ENCODE measurements at places on chromosomes 6 and 20.

DNA sequence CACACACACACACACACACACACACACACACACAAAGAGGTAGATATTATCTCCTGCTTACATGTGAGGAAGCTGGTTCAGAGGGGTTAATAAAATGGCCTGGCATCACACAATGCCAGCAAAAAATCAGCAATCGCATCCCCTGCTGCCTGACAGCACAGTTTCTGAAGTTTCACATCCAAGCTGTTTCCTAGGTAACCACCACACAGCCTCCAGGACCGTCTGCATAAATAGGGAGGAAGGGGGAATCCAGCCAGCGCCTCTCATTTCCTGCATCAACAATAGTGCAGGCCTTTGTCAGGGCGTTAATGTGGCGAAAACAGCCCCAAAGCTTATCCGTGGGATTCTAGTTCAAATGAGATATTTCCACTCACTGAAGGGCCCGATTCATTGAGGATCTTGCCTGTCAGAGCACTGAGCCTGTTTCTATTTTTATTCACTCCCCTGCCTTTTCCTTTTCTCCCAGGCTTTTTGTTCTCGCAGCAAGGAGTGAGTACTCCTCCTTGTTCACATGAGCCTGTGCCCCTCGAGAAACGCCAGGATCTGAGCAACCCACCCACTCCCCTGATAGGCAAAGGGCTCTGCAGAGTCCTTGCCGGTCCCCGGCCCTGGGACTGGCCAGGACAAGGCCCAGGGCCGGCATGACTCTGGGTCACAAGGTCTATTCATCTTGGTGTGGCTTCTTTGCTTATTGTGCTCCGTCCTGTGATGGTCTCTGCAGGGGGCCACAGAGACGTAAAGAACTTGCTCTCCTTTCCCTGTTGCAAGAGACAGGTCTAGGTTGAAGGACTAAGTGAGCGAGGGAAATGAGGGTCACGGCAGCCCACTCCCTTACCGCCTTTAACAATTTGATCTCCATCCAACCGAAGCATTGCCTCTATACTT, 32.7 kb downstream of the TUBB2B start:
- DNase-seq = peak; percentile 92

DNA sequence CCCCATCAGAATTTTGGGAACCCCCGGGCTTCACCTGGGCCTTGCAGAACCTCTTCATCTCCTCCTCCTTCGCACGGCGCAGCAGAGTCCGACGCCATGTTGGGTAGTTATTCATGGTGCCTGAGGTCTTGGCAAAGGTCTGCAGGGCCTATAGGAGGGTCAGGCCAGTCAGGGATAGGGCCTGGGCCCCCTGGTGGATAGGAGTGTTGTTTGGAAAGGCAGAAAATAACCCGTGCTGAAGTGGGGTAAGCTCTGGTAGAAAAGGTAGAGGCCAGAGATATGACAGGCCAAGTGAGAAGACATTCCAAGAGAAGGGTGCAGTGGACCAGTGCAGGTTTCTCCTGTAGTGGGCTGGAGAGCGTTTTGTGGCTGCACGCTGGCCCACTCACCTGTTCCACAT, 4.9 kb downstream of the SMPD2 start:
- no peak for DNase-seq

DNA sequence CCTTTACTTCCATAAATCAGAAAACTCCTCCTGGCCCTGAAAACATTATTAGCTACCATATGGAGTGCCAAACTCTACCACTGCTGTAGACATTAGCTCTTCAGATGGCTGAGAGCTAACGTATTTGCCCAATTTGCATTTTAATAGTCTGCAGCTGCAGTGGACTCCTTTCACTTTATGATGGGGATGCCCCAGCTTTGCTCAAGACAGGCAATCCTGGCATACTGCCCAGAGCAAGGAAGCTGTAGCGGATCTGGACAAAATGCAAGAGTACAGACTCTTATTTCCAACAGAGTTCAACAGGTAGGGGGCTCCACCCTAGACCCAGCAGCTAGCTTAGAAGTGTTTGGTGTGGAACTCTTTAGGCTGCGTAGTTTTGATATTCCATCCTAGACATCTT, 246.7 kb downstream of the FOXC1 start:
- no peak for DNase-seq

DNA sequence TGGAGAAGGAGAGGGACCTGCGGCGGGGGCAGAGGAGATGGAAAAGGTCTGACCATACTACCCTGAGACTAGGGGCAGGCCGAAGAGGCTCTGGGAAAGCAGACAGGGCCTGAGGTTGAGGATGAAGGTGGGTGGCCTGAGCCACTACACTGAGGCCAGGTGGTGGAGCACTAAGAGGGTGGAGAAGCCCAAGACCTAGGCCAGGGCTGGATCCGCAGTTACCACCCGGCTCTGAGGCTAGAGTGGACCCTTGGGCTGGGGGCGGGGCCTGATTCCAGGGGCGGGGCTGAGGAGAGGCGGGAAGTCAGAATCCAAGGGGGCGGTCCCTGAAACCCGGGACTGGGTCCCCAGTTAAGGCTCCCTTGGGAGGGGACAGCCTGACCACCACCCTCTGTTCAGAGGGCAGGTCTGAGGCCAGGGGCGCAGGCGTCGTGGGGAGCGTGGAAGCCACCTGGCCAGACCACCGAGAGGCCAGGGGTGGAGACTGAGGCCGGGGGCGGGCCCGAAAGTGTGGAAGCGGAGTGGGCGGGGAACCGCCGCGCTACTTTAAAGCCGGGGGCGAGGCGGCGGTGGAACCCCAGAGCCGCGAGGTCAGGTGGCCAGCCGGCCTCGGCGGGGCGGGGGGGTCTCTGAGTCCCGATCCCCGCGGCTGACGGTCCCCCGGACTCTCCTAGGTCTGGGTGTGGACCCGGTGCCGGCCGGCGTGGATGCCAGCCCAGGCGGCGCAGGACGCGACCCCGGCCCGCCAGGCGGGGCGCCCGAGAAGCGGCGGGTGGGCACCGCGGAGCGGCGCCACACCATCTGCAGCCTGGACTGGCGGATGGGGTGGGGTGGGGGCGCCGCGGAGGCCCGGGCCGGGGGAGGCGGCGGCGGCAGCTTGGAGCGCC, 8.3 kb downstream of the CCM2L start:
- DNase-seq = peak; percentile 82

DNA sequence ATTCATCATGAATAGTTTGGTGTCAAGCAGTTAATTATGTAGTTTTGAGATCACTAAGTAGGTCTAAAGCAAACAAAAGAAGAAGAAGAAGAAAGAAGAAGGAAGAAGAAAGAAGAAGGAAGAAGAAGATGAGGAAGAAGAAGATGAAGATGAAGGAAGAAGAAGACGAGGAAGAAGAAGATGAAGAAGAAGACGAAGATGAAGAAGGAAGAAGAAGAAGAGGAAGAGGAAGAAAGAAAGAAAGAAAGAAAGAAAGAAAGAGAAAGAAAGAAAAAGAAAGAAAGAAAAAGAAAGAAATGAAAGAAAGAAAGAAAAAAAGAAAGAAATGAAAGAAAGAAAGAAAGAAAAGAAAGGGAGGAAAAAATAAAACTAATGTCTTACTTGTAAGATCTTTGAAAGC, 9.2 kb downstream of the TMC2 start:
- DNase-seq = no peak

GRCh38 chr20:64176971-64177370, 12.7 kb downstream of the MYT1 start:
- DNase-seq = no peak

DNA sequence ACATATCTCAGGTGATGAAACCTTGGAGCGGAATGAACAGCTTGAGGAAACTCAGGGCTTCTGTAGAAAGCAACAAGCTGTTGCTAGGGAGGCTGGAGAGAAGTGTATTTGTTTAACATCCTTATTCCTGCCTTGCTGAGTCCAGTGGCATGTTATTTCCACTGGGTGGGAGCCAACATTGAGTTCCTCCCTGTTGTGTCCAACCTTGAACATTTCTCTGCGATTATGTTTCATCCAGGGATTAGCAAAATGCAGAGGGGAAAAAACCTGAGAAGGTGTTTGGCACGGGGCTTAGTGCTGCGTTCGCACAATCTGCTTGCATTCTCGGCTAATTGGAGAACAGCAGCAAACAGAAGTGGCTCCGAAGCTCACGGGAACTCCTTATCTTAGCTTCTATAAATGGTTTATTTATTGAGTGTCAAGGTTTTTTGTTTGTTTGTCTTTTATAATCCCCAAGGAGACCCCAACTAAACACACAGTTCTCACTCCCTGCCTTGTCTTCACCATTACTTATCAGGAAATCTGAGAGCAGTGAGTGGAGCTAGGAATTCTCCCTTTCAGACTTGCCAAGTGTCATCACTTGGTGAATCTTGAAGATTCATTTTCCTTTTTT, 412.8 kb downstream of the CDC5L start:
- DNase-seq = peak; percentile 4

GRCh38 chr6:169813969-169814368, 62.5 kb downstream of the ERMARD start:
- DNase-seq = no peak

DNA sequence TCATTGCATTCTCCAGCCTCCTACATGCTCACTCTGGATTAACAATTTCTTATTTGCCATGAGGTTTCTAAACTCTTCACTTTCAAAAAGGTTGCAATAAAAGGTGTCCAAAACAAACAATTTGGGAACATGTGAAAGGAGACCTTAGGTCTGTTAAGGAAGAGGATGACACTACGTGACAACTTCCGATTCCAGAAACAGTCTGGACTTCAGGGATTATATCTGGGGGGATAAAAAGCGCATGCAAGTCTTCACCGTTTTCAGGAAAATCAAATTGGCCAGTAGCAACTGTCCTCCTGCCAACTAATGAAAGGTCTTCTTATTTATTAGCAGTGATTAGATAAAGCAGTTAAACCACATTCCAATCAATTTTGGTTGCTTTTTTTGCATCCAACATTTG, 1.8 kb downstream of the ZDHHC14 start:
- DNase-seq = peak; percentile 47

GRCh38 chr6:37592085-37592698, 92.5 kb upstream of the CCDC167 start:
- DNase-seq = no peak

- DNase-seq = no peak
These were observed 58.4 kb upstream of the ARID1B start for GRCh38 chr6:156718647-156719394.

GRCh38 chr6:42450477-42451332, 1.0 kb downstream of the TRERF1 start:
- DNase-seq = peak; percentile 45

GRCh38 chr6:129046526-129046925, 163.6 kb downstream of the LAMA2 start:
- DNase-seq = no peak

DNA sequence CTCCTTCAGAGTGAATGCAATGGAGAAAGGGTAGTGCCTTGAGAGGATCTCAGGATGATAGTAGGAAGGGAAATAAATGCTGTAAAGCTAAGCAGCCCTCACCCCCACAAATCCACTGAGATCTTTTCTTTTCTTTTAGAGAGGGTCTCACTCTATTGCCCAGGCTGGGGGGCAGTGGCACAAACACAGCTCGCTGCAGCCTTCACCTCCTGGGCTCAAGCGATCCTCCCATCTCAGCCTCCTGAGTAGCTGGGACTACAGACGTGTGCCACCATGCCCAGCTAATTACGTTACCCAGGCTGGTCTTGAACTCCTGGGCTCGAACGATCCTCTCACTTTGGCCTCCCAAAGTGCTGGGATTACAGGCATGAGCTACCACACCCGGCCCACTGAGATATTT, 16.0 kb upstream of the AVP start:
- no peak for DNase-seq

- no peak for DNase-seq
These were observed 707.6 kb upstream of the MARCKS start for GRCh38 chr6:113149511-113149910.

DNA sequence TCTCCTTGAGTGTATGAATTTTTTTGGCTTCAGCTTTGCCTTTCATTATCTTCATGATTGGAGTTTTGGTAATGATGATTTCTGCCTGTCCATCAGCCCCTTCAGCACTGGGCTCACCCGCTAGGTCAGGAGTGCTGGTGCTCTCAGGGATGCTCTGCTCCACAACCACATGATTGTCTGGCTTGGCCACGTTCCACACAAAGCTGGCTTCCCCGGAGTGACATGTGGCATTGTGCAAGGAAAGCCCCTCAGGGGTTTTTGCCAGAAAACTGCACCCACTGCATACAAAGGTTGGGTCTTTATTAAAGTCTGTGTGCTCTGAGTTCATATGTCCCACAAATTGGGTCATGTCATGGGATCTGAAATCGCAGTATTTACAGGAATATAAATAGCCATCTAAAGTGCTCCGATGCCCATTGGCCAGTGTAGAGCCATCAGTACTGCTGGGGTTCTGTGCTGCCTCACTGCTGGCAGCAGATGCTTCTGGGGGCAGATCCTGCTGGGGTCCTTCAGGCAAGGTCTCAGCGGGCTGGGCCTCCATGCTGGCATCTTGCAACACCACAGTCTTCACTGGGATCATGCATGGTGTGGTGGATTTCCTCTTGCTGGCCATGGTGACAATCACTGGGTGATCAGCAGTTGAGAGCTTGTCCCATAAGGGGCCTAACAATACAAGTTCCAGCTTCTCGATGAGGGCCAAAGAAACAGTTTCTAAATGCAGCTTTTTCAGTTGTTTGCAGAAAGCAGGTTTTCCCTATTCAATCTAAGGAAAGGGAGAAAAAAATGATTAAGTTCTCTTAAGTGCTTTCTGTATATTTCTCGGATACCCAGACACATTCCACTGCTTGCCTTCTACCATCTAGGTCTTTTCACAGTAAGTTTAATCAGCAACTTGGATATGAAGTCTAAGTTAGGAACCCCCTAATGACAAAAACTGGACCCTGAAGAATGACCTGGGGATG, 67.2 kb downstream of the PLCG1 start:
- DNase-seq = no peak

DNA sequence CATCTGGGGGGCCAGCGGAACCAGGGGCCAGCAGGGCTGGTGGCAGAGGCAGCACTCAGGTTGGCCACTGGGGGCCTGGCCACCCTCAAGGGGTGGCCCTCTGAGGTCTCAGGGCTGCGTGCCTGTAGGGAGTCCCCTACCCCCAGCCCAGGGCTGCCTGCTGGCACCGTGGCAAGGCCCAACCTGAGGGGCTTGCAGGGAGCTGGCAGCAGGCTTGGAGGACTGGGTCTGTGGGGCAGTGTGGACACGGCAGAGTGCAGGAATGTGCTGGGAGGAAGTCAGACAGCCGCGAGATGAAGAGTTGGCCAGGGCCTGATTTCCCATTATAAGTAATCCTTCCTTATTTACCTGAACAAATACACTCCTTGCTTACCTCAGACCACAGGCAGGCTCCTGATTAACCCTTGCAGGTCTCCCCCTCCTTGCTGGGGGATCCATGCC, at the start of gene SPDEF:
Gene SPDEF, minus strand, starts transcription at position 299 of the 441 bp plus-strand sequence. CDS start 11,874 bp downstream, outside the sequence.
- no peak for DNase-seq

DNA sequence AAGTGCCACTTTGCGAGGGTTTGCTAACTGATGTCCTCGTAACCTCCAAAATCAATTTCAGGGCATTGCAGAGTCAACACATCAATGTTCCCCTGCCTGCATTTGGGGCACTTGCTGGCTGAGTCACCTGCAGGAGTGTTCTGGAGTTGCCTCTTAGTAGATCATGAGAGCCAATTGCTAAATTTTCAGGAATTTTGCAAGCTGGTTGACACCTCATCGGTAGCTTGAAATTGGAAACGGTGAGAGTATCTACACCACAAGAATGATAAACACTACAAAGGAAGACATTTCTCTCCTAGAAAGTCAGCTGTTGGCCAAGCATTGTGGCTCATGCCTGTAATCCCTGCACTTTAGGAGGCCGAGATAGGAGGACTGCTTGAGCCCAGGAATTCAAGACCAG, 10.8 kb upstream of the BFSP1 start:
- no peak for DNase-seq
